ENCODE measurements at places on chromosomes 1 and 21.

DNA sequence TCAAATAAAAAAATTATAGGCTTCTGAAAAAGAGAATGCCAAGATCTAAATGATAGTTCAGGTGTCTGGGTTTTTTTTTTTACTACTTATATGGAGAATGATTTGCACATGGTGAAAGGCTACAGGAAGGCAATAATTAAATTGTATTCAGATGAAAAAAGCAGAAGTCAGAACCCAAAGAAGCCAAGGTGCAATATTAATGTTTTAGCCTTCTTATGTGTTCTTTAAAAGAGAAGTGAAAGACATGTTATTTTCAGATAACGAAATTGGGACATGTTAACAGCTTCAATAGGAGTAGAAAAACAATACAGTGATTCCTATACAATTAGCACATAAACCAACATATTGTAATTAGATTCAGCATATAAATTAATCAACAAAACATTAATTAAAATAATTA is 452.9 kb upstream of the PRMT6 start:
- DNase-seq = no peak

- no peak for DNase-seq
Measured at GRCh38 chr1:18681423-18681835, 50.8 kb downstream of the PAX7 start.

- DNase-seq = no peak
Measured at GRCh38 chr1:22373252-22373651, 78.4 kb upstream of the ZBTB40 start.

- no peak for DNase-seq
Measured at GRCh38 chr21:17495680-17496079, 17.2 kb upstream of the CXADR start.

DNA sequence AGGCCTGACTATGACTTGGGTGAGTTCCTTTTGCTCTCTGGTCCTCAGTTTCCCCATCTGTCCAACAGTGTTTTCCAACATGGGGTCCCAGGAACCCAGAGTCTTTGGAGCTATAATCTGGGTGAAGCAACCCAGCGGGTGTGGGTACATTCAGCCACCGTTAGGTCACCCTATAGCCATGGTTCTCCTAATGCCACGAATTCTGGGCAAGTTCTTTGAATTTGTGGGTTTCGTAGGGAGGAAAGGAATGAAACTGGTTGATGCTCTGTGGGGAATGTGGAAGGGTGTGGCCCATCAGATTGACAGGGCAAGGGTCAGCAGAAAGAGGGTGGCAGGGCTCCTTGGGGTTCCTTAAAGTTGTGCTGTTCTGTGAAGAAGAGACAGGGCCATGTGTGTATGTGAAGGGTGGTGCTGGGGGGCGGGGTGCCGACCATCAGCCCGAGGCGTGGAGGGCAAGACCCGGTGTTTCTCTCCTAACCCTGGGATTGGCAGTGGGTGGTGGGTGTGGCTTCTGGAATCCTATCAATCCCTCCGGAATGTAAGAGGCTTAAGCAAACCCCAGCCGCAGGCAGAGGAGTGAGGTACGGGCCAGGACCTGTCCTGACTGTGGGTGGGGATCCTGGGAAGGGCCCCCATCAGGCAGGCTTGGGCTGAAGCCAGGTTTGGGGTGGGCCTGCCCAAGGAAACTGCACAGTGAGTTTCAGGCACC is 35.5 kb upstream of the ZNF362 start:
- no peak for DNase-seq

- DNase-seq = no peak
Measured at GRCh38 chr1:76068953-76069561, 5.5 kb upstream of the ST6GALNAC3 start.

DNA sequence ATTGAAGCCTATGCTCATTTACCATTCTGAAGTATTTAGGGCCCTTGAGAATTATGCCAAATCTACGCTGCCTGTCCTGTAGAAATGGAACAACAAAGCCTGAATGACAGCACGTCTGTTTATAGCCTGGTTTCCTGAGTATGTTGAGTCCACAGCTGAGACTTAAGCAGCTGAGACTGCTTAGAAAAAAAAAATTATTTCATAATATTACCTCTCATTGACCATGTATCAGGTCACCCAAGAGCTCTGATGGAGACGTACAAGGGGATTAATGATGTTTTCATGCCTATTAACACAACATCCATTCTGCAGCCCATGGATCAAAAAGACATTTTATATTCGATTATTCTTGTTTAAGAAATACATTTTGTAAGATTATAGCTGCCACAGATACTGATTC is 387.2 kb upstream of the NCAM2 start:
- DNase-seq = no peak

- no peak for DNase-seq
Measured at GRCh38 chr21:38806942-38807284, 1.2 kb downstream of the ETS2 start.

GRCh38 chr1:23366598-23366997 is 3.0 kb downstream of the ZNF436 start:
- DNase-seq = no peak

GRCh38 chr1:206609229-206609991 is 2.9 kb downstream of the EIF2D start:
- DNase-seq = no peak

DNA sequence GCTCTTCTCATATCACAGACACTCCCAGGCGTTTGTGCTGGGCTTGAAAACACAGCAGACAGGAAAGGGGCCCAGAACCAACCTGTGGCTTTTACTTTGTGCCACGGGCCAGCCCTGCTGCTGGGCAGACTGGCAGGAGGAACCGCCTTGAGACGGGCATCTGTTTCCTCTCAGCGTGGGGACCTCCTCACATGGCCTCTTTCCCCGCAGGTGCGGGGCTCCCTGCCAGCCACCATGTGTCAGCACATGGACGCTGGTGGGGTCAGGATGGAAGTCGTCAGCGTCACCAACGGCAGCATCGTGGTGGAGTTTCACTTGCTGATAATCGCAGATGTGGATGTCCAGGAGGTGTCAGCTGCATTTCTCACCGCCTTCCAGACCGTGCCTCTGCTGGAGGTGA is 47.8 kb downstream of the UMODL1 start:
- no peak for DNase-seq

DNA sequence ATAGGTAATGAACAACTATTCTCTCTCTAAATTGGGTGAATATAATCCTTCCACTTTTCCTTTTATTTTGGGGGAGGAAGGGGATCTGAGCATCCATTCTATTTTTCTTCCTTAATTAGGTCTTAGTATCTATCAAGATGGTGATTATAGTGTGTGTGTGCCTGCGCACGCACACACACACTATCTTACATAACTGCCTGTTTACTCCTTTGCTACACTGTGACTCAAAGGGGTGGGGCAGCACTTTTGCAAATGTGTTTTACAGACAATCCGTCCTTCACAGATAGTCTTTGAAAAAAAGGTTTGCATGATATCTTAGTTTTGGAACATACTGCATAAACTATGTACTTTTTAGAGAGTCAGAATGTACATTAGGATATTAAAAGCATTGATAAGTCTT is 191.5 kb downstream of the SDCCAG8 start:
- no peak for DNase-seq

DNA sequence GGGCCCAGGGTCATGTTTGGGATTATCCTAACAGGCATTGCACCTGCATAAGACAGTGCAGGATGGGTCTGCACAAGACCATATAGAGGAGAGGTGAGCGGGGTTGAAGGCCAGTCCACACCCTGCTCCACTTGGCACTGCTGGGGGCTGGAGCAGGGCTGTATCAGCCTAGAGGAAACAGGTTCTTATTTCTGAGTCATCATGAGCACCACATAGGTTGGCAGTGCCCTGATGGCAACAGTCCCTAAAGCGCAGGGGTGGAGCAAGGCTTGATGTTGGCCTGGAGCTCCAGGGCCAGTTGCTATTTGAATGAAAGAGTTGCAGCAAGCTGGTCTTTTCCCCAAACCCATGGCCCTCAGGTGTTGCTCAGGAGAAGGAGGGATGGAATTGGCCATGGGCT is 29.8 kb upstream of the BMP8B start:
- no peak for DNase-seq

DNA sequence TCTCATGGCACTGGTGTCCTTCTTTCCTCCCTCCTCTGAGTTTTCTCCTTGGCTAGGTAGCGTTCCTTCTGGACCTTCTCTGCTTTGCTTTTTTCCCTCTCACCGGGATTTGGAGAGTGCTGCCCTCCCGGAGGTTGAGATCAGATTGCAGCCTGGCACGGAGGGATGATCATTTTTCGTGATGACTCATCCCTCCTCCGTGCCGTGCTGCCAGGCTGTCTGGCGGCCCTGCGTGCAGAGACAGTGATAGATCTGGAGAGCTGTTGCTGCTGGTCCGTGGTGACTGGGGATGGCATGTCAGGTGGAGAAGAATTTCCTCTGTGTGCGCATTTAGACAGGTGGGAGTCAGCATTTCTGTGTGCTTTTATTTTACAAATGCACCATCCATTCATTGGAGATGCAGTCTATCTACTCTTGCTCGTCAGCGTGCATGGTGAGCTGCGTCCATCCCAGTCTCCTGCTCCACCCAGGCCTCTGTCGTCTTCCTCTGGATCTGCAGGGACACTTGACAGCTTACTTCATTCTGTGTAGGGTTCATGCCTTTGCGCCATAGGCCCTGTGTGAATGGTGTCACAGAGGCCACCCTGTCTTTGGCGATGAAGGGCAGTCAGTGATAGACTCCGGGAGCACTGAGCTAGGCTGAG is 104.4 kb downstream of the PCBP3 start:
- DNase-seq = no peak

- no peak for DNase-seq
Measured at GRCh38 chr1:78843111-78843510, 163.4 kb downstream of the ADGRL4 start.

GRCh38 chr1:176843352-176844297 is 320.9 kb downstream of the ASTN1 start:
- DNase-seq = no peak

GRCh38 chr1:2972879-2973575 is 48.2 kb upstream of the ACTRT2 start:
- no peak for DNase-seq

GRCh38 chr1:104132382-104132973 is 382.8 kb downstream of the AMY1C start:
- no peak for DNase-seq

DNA sequence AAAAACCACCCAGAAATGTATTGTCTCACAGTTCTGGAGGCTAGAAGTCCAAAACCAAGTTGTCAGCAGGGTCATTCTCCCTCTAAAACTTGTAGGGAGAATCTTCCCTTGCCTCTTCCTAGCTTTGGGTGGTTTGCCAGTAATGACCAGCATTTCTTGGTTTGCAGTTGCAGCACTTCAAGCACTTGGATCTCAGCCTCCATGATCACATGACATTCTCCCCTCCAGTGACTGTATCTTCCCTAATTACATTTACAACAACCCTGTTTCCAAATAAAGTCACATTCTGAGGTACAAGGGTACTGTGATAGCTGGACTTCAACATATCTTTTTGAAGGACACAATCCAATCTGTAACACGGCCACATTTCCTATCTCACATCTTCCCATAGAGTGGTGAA is 37.2 kb downstream of the EVI5 start:
- DNase-seq = no peak

DNA sequence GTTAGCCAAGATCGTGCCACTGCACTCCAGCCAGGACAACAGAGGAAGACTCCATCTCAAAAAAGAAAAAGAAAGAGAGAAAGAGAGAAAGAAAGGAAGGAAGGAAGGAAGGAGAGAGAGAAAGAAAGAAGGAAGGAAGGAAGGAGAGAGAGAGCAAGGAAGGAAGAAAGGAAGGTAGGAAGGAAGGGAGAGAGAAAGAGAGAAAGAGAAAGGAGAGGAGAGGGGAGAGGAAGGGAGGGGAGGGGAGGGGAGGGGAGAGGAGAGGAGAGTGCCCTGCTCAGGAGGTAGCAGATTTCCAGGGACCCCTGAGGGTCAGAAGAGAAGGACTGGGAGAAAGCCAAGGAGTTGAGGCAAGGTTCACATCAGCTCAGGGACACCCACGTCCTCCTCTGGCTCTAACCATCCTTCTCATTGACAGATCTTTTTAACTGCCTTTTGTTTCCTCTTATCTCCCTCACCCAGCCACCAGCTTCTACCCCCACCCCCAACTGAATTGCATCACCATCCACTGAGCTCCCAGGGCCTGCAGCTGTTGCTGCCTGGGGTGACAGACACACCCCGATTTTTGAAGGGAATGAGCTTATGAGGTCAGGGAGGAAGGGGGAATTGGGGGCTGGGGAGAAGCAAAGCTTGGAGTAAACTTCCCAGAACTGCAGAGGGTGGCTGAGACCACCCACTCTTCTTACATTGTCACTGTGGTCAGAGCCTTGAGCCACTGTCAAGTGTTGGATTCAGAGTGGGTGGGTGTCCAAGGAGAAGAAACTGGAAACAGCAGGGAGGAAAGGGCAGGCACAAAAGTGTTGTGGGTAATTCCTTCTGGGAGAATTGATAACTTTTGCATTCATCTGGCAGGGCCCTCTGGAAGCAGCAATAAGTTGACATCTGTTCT is 91.6 kb downstream of the GLUL start:
- DNase-seq = no peak

DNA sequence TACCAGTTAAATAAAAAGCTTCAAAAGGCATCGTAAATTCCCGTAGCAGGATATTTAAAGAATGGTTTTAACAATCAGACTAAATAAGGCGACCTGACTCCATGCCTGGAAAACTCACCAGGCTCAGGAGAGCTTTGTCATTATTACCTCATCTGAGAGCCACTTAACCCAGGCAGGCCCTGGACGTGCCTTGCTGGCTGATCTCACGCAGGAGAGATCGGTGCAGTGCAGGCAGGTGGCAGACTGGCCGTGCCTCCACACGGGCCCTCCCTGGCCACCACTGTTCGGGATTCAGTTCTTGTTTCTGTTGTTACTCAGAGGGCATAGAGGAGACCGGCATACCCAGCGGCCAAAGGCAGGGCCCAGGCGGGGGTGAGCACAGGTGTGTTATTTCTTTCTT is 6.4 kb downstream of the MT1HL1 start:
- DNase-seq = no peak

DNA sequence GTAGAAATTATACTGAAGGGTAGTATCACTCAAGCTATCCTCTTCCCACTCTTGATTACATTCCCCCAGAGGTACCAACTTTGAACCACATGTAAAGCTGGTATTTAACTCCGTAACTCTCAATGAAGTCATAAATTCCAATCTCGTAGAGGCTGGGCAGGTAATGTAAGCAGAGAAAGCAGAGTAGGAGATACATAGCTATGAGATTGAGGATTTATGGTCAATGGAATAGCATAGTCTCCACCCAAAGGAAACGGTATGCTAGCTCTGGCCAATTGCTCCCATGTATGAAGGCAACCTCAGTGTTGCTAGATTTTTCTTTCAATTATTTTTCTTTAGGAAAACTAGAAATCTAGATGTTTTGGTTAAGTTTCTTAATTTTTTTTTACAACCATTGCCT is 163.1 kb upstream of the NRIP1 start:
- DNase-seq = no peak
